Fibroblast of skin of back (primary cell): ENCODE measurements at places on chromosomes 1 and 21.

DNA sequence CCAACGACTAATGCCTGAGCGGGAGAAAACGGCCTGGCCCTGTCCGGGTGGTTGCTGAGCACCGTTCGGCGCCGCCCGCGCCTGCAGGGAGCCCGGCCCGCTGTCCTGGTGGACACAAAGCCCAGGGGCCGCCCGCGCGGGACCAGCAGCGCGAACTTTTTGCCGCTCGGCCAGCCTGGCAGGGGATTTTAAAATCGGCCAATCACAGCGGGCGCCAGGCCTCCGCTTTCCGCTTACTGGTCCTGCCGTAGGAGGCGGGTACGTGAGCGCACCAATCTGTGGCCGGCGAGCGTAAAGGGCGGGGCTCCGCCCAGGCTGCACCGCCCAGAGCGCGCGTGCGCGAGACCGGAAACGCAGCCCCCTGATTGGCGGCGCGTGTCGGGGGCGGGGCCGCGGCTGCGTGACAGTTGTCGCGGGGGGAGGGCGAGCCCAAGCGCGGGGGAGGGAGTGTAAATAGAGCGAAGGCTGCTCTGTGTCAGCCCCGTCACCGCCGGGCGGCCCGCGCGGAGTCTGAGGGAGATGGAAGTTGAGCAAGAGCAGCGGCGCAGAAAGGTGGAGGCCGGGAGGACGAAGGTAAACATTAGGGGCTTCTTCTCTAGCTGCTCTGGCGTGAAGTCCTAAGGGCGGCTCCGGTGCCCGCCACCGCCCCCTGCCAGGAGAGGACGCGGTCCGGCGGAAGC lies at the start of the genes C21orf58 and PCNT:
Gene C21orf58, minus strand, starts transcription at position 161 of the 680 bp plus-strand sequence. CDS start 1,132 bp downstream, outside the sequence.
Gene PCNT, plus strand, starts transcription at position 447 of the 680 bp plus-strand sequence. Its CDS starts 73 bp downstream, at position 520.
- peak; percentile 97 for DNase-seq

DNA sequence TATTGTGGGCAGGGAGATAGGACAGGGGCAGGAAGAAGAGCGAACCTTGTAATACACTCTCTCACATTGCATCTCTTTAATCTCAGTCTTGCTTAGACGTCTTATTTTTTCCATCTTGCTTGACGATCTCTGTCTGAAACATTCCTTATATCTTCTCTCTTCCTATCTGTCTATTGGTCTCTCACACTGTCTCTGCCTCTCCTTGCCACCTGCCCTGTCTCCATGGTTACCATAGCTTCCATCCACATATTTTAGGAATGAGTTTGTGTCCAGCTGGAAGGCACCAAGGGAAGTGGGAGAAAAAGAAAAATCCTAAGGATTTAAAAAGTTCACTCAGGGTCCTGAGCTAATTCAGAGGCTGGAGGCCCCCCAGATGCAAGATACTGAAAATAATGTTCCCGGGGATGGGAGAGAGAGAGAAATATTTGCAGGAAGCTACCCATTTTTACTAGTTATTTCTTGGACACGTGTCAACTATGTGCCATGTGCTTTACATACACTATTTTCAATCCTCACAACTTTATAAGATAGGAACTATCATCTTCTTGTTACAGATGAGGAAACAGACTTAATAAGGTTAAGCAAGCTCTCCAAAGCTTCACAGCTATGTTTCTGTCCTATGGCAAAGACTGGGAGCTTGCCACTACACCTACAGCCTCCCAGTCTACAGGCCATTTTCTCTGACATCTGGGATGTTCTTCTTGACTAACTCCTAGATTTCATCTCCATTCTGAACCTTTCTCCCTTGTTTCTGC lies 933 bp downstream of the ANKRD34A start:
- peak; percentile 85 for DNase-seq

DNA sequence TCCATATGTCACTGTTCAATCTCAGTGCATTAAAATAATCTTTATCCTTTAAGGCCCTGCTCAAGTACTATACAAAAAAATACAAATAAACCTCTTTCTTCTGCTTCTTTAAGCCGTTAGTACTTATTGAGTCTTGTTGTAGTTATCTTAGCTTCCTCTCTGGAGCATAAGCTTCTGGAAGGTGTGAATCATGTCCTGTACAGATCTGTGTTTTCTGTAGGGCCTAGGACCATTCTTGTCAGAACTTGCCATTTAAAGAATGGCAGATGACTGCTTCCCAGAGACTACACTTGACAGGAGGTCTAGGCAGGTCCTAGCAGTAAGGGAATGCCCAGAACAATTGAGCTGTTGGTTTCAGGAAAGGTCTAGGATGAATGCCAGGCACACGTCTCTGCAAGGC lies 12.9 kb downstream of the NEK7 start:
- DNase-seq: no peak

GRCh38 chr1:235369802-235370201 lies 2.6 kb downstream of the TBCE start:
- no peak for DNase-seq

DNA sequence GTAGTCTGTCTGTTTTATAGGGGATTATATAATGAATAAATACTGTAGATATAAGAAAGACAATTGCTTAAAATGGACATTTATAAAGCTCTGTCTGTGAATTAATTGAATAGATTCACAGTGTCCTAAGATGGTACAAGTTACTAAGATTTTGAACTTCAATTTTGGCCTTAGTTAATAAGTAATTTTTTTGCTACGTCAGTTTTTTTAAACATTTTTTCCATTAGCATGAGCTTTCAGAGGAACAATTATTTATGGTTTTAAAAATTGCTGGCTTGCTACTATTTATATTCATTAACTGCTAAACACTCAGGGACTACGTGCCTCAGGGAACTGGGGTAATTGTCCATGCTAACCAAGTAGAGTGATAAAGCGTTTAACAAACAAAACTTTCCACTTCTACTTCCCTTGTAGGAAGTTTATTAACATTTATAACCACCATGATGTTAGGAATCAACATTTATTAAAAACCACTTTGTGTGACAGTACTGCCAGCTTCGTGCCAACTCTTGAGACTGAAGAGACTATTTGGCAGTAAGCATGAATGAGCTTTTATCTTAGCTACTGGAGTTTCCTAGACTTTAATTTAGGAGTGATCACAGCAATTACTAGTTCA lies 65.4 kb upstream of the PTGS2 start:
- DNase-seq: no peak

DNA sequence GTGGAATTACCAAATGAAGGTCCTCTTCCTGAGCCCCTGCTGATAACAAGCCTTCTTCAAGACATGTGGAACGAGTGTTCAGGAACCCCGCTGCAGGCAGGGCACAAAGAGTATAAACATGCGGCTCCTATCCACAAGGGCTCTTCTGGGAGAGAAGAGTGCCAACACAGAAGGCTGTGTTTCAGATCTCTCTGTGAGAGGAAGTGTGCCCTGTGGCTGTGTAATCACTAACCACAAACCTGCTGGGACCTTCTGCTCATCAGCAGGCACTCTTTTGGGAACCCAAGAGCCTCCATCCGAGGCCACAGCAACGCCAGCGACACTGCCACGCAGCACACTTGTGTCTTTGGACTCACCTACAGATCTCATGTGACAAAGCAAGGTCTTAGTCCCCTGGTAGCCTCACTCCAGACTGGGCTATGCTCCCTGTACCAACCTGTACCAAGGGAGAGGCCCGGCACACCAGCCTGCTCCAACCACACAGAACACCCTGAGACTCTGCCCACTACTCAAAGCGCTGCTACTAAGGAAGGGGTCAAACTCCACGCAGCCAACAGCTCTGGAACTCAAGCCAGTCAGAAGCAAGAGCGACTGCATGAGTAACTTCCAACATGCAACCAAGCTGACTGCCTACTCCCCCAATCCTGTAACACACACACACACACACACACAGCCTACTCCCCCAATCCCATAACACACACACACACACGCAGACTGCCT lies 7.8 kb downstream of the PTTG1IP start:
- DNase-seq: no peak

DNA sequence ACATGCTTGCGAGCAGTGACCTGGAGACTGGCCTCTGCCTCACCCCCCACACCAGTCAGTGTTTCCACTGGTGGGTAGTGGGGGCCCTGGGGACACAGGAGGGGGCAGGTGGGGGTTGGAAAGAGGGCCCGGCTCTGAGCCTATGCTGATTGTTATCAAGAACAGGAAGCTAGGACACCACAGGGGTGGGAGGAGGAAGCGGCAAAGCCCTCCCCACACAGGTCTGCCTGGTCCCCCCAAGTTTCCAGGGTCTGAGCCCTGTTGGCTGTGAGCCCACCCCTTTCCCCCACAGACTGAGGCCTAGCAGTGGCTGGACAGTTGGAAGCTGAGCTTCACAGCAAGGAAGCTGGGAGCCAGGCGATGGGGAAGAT lies 1.6 kb upstream of the PTPN7 start:
- no peak for DNase-seq

DNA sequence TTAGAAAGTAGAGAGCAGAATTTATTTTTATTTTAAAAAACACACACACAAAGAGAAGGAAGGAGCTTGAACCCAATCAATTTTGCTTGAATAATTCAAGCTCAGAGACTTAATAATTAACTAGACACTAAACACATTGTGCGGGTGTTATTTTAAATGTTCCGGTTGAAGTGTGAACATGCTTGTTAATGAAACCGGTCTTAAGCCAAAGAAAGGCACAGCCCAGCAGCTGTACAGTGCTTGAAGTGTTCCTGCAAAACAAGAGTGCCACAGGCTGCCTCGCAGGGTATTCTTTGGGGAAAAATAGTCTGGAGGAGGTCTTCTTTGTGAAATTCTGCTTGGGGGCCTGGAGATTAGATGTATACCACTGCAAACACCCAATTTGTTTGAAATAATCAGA lies 2.2 kb upstream of the CDC42BPA start:
- no peak for DNase-seq

DNA sequence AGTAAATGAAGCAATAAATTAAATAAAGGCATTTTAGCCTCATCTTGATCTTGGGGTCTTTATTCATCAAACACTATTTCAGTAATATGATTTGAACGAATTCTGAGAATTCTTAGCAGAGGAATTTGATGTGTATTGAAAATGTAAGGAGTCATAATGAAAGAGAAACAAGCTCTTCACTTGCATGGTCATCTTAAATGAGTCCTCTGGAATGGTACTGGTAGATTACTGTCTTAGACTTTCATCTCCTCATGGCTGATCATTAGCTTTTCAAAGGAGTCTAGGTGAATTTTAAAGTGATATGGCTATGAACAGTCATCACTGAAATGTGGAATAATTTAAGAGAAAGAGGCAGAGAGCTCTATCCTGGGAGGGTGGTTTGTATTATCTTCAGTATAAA lies 30.0 kb downstream of the PRRC2C start:
- DNase-seq: no peak

DNA sequence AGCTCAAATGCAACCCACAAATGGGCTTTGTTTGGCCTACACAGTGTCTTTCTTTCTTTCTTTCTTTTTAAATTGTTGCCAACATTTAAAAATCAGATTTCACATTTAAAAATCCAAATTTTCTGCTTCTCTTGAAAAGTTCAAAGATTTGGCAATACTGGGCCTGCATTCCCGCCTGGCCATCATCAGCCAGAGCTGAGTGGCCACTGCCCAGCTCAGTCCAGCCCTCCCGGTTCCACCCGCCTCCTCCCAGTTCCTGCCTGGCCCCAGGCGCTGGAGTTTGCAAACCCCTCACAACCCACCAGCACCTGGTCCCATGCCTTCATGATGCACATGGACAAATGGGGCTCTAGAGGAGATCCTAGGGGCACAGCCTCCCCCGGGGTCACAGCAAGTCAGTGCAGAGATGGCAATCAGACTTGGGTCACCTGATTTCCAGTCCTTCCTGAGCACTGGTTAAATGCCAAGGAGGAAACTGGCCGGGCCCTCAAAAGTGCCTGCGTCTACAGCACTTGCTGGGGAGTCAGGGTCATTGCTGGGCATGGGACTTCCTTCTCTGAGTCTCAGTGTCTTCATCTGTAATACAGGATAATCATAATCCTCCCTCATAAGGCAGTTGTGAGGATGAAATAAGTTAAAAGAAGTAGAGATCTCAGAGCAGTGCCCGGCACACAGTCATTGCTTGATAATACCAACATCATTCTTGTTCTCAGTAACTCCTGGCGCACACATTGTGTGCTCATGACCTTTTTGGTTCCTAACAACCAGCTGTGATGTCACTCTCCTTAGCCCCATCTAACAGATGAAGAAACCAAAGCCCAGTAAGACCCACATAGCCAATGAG lies 41.0 kb upstream of the LAPTM5 start:
- DNase-seq: no peak

DNA sequence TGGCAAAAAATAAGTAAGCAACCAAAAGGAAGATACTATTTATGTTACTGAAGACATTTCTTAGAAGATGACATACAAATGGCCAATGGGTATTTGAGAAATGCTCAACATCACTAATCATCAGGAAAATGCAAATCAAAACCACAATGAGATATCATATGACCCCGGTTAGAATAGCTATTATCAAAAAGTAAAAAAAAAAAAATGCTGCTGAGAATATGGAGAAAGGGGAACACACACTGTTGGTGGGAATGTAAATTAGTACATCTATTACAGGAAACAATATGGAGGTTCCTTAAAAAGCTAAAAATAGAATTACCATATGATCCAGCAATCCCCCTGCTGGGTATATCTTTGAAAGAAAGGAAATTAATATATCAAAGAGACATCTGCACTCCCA lies 34.3 kb upstream of the CREG1 start:
- no peak for DNase-seq

DNA sequence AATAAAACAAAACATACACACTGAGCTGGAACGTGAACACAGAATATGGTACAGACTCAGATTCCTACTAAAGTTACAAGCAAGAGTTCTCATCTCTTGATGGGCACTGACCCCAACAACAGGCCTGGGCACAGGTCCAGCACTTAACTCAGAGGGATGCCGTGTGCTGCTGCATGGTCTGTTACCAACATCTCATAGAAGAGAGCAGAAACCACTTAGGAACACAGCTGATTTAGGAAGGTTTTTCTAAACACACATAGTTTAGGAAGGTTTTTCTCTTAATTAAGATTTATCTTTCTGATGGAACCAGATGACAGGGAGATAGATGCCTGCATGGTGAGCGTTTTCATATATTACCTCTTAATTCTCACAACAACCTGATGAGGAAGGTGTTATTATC lies 1.5 kb downstream of the GCLM start:
- peak; percentile 48 for DNase-seq

DNA sequence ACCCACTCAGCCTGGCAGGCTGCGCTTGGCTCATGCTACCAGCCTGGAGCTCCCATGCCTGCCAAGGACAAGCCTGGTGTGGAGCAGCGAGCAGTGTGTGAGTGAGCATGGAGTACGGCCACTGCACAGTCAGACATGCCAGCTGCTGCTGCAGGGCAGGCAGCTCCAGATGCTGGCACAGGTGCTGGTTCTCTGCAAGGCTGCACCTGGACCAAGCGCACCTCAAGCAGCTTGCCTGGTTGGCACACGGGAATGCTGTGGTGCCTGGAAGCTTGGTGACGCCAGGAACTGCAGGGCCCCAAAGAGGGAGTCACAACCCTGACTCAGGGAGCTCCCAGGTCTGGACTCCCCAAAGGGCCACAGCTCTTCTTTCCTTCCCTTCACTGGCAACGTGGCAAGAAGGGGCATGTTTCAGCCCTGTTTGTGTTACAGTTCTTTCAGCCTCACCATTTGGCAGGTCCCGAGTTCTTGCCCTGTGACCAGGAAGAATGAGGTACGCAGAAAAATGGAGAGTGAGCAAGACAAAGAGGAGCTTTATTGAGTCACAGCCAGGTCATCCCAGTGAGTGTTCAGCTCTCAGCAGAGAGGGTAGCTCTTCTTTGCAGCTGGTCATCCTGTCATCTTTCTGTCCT lies 26.1 kb downstream of the ACOT7 start:
- no peak for DNase-seq
